ENCODE measurements at places on chromosomes 2 and 18. TPM values are rescaled to one million over a fixed set of nuclear protein-coding genes. Genes with fewer than 3 reads are reported as not detected.

DNA sequence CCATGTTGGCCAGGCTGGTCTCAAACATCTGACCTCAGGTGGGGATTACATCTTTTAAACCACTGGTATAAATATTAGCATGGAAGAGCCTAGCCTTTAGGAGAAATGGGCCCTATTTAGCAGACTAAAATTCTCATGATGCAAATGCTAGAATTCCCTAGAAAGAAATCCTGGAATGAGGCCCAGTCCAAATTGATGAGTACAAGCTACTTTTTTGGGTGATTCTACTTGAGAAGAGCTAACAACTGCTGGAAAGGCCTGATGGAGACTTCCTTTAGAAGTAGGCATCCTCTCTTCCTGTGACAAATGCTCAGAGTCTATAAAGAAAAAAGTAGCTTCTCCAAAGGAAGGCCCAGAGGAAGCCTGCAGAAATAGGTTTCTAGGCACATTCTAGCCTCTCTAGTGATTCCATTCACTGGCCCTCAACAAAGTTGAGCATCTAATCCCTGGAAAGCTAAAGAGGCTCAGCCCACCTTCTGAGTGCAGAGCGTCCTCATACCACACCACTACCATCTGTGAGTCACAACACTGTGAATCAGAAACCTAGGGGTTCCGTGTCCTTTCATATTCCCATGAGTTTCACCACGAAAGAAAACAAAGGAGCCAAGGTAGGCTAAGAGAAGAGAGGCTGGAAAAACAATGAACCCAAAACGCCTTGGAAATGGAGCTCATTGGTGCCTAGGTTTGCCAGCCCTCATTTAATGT is 183.1 kb downstream of the C1D start:
- no peak for DNase-seq

DNA sequence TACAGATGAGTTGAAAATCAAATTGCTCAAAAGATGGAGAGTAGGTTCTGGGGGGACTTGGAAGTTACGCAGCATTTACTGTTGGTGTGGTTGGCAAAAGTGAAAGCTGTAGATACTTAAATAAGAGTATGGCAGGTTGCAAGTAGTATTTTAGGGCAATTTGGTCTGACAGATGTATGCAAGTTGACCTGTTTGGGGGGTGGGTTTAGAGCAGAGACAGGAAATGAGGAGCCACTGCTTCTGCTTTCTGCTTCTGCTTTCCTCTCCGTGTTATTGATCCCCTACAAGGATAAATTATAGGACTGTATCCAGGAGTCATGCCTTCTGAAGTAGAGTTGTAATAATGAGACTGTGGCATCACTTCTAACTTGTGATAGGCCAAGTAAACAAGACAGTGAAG is 71.2 kb downstream of the EPAS1 start:
- DNase-seq, result no peak

DNA sequence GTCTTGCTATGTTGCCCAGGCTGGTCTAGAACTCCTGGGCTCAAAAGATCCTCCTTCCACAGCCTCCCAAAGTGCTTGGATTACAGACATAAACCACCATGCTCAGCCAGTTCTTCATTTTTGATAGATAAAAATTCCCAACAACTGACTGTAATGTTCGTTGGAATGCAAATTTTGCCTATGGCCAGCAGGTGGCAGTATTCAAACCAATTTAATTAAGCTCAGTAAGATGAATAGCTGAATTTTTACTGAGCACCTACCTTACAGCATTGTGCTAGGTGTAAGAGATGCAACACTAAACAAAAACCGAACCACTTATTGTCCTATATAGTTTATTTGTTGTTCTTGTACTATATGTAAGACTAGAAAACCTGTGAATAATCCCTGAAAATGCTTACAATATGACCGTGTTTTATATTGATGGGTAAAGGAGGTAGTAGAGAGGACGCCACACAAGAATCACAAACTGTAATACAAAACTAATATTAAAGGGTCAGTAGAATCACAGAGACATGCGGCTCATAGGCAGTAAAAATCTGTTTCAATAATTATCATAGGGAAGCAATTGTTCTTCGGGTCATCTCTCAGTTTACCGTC is 8.2 kb upstream of the TMEM182 start:
- no peak for DNase-seq

GRCh38 chr2:174787487-174788205 is 23.4 kb upstream of the CHRNA1 start:
- DNase-seq, result peak; percentile 99

DNA sequence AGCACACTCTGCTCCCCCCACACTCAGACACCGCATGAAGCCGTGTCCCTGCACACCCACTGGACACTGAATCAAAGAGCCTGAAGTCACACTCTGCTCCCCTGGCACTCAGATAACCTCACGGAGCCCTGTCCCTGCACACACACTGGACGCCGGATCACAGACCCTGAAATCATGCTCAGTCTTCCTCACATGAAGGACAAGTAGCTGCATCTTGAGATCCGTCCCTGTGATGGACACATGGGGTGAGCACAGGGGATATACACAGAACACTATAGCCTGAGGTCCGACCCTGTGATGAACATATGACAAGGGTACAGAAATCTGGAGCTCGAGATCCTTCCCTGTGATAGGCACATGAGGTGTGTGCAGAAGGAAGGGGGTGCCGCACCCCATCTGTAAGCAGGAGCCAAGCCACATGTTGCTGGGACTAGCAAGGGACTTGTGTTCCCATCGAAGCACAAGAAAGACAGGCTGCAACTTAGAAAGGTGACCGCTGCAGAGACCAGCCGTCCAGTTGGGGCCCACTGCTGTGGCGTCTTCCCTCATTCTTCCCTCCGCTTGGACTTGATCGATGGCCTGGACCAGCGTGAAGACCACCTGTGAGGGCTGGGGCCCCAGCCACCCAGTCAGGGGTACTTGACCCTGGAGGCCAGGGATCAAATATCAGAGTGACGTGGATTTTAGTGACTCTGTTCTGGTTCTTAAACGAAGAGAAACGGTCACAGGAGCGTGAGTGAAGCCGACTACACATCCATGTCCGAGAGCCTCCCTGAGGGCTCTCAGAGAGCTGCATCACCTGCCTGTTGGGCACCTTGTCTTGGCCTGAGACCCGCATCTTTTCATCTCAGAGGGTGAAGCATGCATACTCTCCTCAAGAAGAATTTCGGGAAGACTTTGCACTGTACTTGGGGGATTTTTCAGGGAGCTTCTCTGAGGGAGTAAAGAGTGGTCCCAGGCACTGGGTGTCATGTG is 391.7 kb upstream of the SALL3 start:
- no peak for DNase-seq

DNA sequence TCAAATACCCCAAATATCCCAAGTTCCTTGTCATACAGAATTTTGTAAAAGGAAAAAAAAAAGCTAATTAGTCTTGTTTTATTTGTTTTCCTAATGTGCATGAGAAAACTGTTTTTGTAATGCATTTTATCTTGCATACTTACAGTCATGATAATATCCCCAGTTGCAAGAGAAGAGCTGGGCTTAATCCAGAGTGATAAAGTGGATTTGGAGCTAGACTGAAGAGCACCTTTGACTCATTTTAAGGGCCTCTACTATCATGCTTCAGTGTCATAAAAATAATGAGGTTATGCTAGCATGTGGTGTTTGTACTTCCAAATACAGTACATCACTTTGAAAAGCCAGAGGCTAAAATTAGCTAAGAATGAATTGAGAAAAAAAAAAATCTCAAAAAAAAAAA is 26.4 kb downstream of the ARHGAP15 start:
- DNase-seq, result no peak

Gene KYNU
- polyA plus RNA-seq, result 4.0 TPM

Gene GLI2
- polyA plus RNA-seq, result 5.2 TPM

Gene GCG
- 0.27 TPM for polyA plus RNA-seq
